ENCODE measurements at places on chromosomes 2 and 18.

DNA sequence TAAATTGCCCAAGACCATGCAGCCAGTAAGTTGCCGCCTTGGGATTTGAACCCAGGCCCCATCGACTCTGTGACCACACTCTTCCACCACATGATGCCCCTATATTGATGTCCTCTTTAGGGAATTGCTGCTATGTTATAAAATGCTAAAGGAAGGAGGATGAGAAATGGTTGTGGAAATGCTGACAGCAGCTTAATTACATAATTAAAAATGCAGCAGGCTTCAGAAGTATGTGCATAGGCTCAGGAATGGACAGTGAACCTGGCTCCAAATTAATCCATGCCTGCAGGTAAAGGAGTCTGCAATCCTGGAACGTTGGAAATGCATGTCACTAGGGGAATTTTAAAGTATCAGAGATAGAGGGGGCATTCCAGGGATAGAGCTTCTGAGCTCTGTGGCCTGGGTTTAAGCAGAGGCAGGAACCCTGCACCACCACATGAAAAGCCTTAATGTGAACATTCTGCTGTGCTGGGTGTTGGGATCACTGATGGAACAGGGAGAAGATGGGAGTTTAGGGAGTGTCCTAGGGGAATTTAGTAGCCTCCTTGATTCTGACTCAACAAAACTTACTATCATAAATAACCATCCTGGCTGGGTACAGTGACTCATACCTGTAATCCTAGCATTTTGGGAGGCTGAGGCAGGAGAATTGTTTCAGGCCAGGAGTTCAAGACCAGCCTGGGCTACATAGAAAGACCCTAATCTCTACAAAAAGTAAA, 76.1 kb upstream of the CCDC85A start:
- DNase-seq = no peak

GRCh38 chr18:23945416-23946079, 69.0 kb upstream of the TTC39C start:
- DNase-seq = no peak

GRCh38 chr18:44437603-44438002, 243.1 kb upstream of the SETBP1 start:
- no peak for DNase-seq

DNA sequence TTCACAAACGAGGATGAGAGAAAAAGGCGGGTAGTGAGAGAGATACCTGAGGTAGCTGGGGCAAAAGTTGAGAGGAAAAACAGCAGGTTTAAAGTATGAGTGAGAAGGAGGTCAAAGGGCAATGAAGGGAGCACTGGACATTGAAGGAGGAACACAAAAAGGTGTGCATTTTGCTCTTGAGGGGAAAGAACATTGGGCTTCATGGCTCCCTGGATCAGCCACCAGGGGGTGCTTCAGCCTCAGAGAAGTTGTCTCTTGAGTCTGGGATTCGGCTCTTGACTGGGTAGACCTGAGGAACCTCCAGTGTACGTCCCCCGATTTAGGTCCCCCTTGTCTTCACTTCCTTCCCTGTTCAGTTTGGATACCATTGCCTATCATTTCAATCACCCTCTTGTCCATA, 128.5 kb downstream of the RAPGEF4 start:
- peak; percentile 42 for DNase-seq

DNA sequence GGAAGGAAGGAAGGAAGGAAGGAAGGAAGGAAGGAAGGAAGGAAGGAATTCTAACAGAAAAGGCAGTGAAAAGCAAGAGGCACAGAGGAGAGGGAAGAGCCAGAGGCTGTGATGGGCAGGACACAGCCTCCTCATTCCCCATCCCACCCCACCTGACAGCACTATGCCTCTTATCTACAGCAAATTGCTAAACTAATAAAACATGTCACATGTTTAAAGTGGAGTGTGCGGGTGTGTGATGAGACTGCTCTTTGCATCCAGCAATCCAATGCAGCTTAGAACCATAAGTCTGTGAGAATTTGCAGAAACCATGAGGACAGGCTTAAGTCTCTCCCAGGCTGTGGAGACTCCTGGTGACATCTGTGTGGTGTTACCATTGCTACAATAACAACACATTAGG, 108.4 kb upstream of the ALK start:
- DNase-seq = no peak

DNA sequence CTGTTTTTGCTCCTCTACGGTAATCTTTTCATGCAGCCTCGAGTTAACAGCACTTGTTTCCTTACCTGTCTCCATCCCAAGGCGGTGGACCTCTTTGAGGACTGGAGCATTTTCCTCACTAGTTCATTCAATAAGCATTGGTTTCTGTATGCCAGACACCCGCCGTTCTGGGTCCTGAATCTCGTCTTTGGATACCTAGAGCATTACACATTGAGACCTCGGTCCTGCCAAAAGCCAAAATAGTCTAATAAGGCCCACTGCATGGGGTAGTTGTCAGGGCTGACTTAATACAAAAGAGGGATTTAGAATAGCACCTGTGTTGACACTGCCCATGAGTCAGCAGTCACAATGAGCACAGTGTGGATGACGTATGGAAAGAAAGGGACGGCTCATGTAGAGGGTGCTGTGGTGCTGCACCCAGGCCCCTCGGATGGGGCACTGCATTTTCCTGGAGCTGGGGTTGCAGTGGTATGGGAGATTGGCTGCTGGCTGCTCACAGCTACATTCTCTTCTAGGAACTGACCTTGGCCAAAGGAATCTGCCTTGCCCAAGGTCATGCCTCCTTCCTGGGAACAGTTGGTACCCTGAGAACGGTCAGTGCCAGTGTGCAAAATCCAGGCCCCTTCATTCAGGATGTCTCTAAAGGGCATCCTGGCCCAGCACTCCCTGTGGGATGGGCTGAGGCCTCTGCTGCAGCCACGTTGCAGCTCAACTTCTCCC, 126.9 kb upstream of the NCK2 start:
- DNase-seq = no peak

- peak; percentile 10 for DNase-seq
These were observed 25.6 kb downstream of the ZNF407 start for GRCh38 chr18:74623047-74623816.

GRCh38 chr2:72605836-72606442, 219.9 kb downstream of the EXOC6B start:
- peak; percentile 7 for DNase-seq

DNA sequence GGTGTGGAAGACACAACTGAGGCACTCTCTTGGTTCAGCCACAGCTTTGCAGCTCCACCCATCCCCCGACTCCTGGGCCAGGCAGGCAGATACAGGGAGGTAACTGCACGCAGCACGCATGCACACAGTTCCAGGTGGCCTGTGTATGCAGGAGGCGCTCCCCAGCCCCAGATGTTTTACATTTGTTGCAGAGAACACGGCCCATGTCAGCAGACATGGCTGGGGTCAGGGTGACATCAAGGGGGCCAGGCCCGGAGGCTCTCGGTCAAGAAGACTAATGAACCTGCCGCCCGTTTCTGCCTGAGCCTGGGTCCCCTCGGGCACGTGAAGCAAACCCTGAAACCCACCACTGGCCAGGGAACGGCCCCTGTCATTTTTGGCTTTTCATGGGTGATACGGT, 57.3 kb downstream of the TWIST2 start:
- DNase-seq = no peak

- no peak for DNase-seq
These were observed 72.7 kb downstream of the TMEM247 start for GRCh38 chr2:46552079-46552478.

DNA sequence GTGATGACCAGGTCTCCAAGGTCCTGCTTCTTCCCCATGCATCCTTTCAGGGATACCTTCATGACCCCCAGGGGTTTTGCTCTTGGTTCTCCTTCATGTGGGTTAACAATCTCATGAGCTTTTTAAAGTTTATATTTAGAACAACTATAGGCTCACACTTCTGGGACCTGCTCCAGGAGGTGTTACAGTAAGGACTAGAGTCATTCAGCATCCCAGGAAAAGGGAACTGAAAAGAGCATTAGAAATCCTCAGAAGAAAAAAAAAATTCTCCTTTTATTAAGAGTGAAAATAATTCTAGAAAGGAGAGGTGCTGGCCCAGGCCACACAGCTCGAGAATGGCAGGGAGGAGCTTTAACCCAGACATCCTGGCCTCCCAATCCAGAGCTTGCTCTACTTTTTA, 66.5 kb downstream of the SETBP1 start:
- DNase-seq = no peak

GRCh38 chr2:161163440-161163839, 3.2 kb downstream of the TANK start:
- peak; percentile 62 for DNase-seq

- no peak for DNase-seq
These were observed 129.1 kb downstream of the DDX1 start for GRCh38 chr2:15720561-15721307.

DNA sequence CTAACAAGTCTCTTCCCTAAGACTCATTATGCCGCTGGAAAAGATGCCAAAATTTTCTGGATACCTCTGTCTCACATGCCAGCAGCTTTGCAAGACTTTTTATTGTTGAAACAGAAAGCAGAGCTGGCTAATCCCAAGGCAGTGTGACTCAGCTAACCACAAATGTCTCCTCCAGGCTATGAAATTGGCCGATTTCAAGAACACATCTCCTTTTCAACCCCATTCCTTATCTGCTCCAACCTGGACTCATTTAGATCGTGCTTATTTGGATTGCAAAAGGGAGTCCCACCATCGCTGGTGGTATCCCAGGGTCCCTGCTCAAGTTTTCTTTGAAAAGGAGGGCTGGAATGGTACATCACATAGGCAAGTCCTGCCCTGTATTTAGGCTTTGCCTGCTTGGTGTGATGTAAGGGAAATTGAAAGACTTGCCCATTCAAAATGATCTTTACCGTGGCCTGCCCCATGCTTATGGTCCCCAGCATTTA, 26.3 kb downstream of the DHRS9 start:
- DNase-seq = peak; percentile 53

DNA sequence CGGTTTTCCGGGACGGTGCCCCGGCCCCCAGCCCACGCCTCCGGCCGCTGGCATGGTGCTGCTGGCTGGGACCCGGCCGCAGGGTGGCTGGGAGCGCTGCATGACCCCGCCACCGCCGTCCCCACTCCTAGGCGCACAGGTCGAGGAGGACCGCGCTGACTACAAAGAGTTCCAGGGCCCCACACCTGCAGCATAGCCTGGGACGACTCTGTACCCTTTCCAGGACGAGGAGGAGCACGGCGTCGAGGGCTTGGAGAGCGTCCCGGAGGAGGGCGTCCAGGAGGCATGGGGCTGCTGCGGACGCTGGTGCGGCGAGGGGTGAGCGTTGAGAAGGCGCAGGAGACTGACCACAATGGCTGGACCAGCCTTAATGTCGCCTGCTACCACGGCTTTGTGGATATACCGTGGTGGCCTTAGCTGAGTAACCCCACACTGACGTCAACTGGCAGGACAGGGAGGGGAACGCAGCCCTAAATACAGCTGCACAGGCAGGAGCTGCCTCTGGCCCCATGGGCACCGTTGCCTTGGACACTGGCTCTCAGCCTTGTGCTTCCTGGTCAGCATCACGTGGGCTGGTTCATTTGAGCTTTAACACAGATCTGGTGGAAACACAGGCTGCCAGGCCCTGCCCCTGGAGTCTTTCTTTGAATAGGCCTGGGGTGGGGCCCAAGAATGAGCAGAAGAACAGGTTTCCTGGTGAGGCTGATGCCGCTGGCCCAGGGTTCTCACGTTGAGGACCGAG, 40.9 kb upstream of the TRIM43B start:
- no peak for DNase-seq

GRCh38 chr2:125559186-125559585, 1096.8 kb upstream of the GYPC start:
- no peak for DNase-seq

- no peak for DNase-seq
These were observed 130.5 kb upstream of the NOSTRIN start for GRCh38 chr2:168671932-168672331.

- no peak for DNase-seq
These were observed 154.9 kb downstream of the PTGR3 start for GRCh38 chr18:75054046-75054445.

DNA sequence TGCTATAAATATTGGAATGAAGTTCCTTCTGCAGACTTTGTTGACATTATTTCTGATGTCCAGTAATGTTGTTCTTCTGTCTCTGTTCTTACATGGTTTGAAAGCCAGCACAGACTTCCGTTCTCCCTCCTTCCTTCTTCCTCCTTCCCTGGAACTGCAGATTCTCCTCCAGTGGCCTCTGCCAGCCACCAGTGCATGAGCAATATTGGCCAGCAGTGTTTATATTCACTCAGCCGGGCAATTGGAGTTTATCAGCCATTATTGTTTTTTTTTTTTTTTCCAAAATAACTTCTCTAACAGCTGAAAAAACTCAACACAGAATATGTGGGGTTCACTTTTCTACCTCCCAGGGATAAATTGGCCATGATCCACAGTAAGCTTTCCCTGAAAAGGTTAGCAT, 86.8 kb downstream of the ADCYAP1 start:
- DNase-seq = no peak

GRCh38 chr2:12083081-12083581, 336.7 kb downstream of the LPIN1 start:
- DNase-seq = no peak

- DNase-seq = no peak
These were observed 39.4 kb downstream of the MAP2 start for GRCh38 chr2:209463226-209463625.

- DNase-seq = no peak
These were observed 207.9 kb upstream of the ACVR2A start for GRCh38 chr2:147636886-147637285.

DNA sequence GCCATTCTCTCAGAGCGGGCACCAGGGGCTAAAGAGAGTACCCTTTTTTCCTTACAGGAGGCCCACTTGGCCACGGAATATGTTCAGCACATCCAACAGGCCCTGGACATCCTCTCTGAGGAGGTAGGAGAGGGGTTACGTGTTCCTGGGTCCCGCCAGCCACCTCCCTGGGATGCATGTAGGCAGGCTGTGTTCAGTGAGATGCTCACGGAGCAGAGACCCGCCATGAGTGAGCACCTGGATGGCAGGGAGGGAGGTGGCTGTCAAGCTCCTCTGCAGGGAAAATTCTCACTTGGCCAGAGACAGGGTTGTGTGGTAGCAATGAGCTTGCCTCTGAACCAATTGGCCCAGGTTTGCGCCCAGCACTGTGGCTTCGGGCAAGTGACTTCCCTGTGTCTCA, 123.1 kb upstream of the PPP1CB start:
- DNase-seq = no peak

DNA sequence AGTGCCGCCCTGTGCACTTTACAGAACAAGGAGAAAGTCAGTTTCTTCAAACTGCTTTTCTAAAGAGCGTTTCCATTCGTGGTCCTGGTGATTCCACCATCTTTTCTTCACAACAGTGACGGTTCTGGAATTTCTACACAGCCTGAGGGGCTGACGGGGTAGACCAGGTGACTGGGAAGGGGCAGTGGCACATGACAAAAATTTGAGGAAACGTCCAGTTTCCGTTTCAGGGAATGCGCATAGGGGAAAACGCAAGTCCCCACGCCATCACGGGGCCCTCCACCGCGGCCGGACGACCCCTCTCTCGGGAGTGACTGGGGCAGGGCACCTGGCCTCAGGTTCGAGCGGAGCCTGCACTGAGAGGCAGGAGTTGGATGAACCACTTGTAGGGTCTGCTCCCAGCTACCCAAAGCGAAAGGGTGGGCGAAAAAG, 980 bp upstream of the SPTBN1 start:
- no peak for DNase-seq

- peak; percentile 83 for DNase-seq
These were observed 117.6 kb downstream of the CAMKMT start for GRCh38 chr2:44479127-44479887.

Measured in activated CD4-positive, alpha-beta T cell treated with anti-CD3 and anti-CD28 coated beads, Interleukin-10, Interleukin-2, amounts not matched to agents 100 ng/mL and 50 ng/mL, durations not matched to agents 16 hours and 8 hours (primary cell).